Nucleus accumbens (tissue), 56 donors: ENCODE measurements at places on chromosomes 7 and 10.

DNA sequence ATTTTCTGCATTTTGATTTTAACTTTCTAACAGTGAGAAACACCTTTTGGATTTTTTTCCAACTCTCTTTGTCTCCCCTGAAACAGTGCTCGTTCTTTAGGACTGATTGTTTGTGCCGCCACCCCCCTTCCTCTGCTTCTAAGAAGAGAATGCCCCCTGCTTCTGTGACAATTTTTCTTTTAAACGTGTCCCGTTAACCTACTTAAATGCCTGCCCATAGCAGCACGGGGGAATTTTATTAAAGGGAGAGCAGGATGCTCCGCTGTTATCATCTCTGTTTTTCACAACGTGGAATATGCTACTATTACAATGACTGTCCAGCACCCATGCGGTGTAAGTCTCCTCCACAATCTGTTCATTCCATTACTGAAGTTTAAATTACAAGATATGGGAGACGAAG is 67.8 kb downstream of the SVIL start:
- DNase-seq, result no peak

DNA sequence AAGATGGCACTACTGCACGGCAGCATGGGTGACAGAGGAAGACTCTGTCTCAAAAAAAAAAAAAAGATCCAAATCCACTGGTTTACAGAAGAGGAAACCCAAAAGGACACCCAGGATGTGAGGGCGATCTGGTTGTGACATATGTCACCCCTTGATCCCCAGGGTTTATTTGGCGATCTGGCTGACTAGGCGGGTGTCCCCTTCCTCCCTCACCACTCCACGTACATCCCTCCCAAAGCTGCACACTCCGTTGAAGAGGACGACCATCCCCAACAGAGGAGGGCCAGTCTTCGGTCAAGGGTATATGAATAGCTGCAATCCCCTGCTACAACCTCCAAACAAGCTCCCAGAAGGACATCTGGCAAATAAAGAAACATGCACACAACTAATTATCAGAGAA is 111.6 kb downstream of the HTR5A start:
- no peak for DNase-seq

- no peak for DNase-seq
Measured at GRCh38 chr7:73704640-73705550, 14.6 kb downstream of the STX1A start.

DNA sequence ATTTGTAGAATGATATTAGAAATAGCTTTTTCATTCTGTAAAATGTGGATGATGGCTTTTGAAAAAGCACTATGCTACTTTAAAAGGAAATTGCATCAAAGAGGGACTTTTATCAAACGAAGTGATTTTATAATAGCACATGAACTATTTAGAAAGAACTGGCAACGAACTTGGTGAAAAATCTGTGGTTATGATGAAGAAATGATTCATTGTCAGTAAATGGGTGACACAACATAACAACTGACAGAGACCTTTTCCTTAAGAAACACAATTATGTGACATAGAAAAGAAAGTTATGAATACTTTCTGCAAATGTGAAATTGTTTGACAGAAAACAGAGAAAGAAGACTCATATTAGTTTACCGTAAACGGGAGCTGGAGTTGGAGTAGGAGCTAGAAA is 60.7 kb upstream of the LAMB4 start:
- DNase-seq, result no peak

DNA sequence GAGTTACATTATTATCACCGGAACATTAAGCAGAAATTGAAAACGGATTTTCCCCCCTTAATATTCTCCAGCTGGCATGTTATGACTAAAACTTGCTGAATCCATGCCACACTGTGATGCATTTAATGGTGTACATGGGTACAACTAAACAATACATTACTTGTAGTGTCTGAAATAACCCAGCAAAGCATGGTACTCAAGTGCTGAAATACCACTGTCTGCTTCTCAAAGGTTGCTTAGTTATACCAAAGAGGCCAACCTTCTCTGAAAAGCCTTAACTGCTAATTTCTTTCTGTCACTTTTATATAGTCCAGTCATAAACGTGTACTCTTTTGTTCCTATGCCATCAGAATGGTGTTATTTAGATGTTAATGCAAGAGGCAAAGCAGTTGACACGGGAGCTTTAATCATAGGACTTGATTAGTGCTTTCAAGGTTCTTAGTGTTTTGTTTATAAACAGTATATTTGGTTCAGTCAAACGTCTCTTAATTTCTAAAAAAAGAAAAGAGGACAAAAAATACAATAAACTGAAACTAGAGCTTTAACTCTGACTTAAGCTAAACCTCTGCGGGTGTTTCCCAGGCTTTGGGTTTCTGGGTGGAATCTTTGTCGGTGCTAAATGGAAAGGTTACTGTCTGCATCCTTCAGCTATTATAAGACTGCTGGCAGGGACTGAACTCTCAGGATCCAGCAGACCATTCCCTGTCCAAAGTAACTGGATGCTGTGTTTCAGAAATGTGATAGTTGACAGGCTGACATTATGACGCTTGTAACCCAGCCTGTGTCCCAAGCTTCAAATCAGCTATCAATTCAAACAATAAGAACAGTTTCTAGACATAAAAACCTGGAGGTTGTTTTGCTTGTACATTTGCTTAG is 202.6 kb downstream of the PPP1R3A start:
- DNase-seq, result no peak

DNA sequence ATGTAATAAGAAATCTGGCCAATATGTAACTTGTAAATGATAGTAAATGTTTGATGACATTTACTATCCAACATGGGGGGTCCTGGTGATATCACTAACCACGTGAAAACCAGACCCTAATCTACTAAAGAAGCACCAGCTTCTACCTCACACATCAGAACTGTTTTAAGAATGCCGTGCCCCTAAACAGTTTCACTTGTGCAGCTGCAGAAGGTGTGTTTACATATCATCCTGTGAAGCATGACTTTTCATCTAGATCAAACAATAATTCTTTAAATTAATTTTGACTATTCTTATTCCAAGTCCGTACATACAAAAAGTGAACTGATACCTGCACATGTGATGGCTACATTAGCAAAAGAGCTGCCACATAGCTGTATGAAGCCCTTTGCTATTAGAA is 61.0 kb downstream of the STEAP1B start:
- DNase-seq, result no peak

- DNase-seq, result no peak
Measured at GRCh38 chr10:57884407-57884806, 383.3 kb downstream of the IPMK start.

- DNase-seq, result no peak
Measured at GRCh38 chr7:25926009-25926408, 226.0 kb upstream of the NFE2L3 start.

DNA sequence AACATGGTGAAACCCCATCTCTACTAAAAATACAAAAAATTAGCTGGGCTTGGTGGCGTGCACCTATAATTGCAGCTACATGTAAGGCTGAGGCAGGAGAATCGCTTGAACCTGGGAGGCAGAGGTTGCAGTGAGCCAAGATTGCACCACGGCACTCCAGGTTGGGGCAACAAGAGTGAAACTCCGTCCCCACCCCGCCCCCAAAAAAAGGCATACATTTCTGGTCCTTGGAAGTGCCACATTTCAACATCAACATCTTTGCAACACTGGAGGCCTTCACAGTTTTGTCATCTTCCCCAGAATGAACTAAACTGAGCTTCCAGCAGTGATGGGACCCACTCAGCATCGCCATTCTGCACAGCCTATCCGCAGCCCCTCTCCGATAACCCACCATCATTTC is 36.6 kb downstream of the FAM53B start:
- DNase-seq, result no peak

DNA sequence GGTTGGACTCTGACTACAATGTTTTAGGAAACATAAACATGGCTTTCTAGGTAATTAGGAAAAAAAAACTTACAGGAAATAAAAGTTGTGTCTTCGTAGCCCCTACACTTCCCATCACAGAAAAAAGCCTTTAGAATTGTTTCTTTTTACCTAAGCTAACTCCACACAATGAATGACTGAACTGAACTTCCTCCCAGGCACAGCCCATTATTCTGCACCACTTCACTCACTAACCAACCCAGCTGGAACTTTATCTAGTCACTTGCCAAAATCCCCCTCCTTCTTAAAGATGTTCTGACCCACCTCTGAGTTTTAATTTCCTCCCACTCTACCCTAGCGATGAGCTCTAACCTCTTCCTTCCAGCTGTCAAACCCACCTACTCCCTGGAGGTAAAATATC is 91.7 kb upstream of the MEOX2 start:
- no peak for DNase-seq

GRCh38 chr10:48187713-48188485 is 86.6 kb downstream of the FRMPD2 start:
- no peak for DNase-seq

DNA sequence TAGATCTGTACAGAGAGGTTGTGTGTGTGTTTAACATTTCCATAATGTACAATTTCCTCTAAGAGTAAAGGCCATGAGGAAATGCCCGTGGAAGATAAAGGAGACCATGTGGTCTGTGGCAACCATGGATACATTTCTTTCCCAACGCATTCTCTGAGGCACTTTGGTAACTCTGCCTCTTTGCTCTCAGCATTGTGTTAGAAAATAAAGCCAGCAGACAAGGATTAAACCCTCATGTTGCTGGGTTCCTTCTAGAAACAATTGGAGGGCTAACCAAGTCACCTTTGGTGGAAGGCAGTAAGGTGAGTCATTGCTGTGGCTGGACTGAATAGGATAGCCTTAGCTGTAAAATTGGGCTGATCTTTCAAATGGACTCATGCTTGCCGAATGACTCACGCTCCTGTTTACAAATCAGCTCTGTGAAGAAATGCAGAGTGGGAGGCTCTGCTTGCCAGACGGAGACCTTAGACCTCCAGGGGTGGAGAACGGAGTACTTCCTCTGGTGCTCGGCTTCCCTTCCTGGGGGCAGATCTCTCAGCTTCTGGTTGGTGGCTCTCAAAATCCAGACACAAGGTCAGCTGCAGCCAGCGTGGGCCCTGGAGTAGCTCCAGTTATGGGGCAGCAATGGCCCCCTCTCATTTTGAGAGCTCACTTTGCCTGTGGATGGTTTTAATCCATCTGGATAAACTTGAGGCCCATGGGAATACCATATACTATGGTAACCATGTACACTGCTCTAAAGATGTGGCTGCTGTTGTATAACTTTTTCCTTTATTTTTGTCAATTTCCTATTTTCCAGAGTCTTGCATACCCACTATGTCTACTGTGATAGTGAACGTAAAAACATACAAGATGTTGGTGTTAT is 137.3 kb downstream of the TCF7L2 start:
- peak; percentile 10 for DNase-seq

- DNase-seq, result no peak
Measured at GRCh38 chr7:64574540-64575099, 11.7 kb upstream of the ZNF680 start.

DNA sequence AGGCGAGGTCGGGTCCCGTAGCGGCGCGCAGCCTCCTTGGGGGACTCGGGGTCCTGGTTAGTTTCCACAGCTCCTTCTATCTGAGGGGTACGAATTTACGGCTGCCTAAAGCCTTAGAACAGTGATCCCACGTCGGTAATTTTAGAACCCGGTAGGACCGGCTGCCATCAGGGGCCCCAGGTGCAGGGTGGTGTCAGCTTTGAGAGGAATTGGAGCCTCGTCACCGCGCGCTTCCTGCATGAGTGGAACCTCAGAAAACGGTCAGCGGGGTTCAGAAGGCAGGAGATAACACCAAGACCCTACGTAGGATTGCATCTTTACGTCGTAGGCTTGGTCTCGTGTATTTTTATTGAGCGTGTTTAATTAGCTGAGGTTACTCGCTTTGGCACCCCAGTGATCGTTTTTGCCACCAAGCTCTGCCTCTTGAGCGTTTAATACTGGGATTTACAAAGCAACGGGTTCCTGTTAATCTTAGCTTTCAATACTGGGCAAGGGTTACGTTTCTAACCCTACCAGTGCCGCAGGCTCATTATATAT is 443 bp downstream of the RNF32 start:
- DNase-seq, result no peak

- no peak for DNase-seq
Measured at GRCh38 chr7:233249-234035, 41.1 kb downstream of the FAM20C start.

- DNase-seq, result no peak
Measured at GRCh38 chr7:137670222-137671064, 176.3 kb downstream of the DGKI start.

DNA sequence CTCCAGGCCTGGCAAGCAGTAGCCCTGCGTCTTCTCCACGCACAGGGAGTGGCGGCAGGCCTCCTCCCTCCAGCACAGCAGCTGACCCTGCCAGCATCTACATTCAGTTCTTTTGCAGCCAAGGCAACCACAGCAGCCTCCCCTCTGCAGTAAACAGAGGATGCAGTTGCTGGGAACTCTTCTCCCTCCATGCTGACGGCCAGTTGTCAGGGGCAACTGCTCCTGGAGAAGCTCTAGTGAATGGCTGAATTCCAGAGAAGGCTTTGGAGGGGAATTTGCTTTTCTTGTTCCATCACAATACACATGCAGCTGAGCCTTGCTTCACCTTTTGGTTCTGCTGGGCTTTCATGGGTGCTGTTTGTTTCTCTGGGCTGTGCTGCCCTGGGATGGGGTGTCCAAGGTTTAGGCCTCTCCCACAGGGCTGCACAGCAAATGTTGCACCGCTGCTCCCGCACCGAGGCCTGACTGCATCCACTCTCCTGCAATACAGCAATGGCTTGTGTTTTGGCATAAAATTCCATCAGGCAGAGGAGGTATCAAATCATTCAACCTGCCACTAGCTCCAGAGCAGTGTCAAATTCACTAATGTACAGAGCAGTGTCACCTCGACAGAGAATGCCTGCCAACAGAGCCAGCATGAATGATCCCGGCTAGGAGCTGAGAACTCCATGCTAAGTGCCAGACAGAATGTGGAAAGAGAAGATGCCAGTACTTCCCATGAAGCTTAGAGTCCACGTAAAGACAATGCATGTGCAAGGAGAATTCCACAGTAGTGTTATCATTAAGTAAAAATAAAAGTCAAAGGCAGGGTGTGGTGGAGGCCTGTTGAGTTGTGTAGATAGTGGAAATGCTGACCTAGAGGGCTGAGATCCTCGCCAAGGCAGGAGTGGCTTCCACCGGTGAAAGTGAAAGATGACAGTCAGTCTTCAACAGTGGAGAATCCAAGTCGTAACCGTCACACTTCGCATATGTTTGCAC is 399.6 kb downstream of the DPP6 start:
- DNase-seq, result no peak

- DNase-seq, result no peak
Measured at GRCh38 chr10:81082621-81083376, 545.1 kb downstream of the SH2D4B start.

- no peak for DNase-seq
Measured at GRCh38 chr10:306007-306674, 170.9 kb downstream of the ZMYND11 start.

- no peak for DNase-seq
Measured at GRCh38 chr7:142077762-142078161, 33.8 kb upstream of the MGAM2 start.

GRCh38 chr7:115511330-115511729 is 519.2 kb downstream of the TFEC start:
- no peak for DNase-seq

DNA sequence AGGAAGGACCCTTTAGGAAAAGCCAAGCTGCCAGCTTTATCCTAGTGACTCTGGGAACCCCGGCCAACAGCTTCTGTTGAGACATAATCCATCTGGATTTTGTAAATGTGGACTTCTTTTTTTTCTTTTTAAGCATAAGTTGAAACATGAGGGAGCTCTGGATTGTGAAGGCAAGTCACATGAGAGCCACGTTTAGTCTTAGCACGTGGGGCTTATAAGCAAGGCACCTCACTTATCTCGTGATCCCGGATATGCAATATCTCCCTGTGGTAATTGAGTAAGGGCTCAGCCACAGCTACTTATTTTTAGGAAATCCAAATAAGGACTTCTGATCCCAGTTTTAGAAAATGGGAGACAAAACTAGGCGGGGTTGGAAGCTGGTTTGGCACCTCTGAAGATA is 111.2 kb upstream of the PTN start:
- no peak for DNase-seq

GRCh38 chr7:2967705-2968104 is 76.0 kb downstream of the CARD11 start:
- DNase-seq, result no peak
